Stimulated activated CD4-positive, alpha-beta T cell treated with anti-CD3 and anti-CD28 coated beads, Interleukin-1b, Interleukin-23, amount 100 ng/mL, for 24 hours (primary cell): ENCODE measurements at places on chromosomes 13 and 19.

GRCh38 chr19:49150106-49150943 lies 4.9 kb downstream of the HRC start:
- no peak for DNase-seq

DNA sequence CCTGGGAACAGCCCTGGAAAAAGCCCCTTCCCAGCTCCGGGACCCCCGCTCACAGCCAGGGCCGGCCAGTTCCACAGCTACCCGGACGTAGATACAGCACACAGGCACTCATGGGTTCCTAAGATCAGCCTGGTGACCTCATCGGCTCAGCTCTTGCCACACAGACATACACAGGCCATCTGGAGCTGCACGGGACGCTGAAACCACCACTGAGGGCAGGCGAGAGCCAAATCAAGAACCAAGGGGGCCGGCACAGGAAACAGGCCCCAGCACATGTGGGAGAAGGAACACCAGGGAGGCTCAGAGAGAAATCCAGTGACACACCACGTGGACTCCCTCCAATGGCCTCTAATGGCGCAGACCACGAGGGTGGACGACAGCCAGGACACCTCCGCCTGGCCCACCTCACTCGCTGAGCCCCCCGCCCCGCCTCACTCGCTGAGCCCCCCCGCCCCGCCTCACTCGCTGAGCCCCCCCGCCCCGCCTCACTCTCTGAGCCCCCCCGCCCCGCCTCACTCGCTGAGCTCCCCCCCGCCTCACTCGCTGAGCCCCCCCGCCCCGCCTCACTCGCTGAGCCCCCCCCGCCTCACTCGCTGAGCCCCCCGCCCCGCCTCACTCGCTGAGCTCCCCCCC lies 69.7 kb upstream of the C13orf46 start:
- DNase-seq = no peak

GRCh38 chr19:33883859-33884519 lies 87.3 kb downstream of the KCTD15 start:
- no peak for DNase-seq

GRCh38 chr19:1445932-1446712 lies 3.8 kb upstream of the APC2 start:
- no peak for DNase-seq

DNA sequence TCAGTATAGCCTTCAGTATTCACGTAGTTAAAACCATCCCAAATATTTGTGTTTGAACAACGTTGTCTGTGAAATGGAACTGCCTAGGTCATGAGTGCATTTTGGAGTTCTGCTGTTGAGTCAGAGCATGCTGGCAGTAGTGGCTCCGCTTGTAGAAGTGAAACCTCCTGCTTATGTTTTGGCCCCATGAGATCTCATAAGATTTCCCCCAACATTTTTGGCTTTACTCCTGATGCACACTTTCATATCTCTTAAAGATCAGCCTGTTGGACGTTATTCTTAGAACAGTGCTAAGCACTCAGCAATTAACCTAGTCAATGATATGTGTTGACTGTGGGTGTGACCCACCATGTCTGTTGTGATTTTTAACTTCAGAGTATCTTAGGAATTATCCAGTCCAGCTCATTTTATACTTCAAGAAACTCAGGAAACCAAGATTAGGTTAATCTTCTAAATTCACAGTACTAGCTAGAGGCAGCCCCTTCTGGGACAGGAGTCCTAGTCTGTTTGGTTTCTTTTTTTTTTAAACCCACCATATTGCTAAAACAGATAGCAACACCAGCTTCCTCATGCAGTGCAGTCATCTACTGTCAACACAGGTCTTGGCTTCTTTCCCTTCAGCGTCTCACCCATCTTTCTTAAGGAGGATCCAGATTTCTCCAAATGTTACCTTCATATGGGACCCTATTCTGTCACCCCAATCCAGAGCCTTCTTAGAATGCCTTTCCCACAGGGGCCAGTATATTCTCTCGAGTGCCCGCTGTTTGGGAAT lies 26.2 kb downstream of the RAP2A start:
- no peak for DNase-seq

DNA sequence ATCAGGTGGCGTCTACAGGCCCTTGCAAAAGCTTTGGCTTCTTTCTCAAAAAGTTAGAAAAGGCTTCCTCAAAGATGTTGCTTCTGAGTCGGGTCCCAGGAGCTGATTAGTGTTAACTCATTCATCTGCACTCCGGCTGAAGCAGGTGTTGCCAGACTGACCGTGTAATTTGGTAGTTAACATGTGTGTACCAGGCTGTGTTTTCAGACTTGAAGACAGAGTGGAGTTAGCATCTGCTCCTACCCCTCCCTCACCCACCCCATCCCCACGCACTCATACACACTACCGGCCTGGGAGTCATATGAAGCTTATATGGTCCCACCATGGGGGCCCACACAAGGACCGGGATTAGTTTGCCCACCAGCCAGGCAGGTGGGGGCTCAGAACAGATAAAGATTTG lies 111.5 kb downstream of the DNAJC15 start:
- DNase-seq = no peak

DNA sequence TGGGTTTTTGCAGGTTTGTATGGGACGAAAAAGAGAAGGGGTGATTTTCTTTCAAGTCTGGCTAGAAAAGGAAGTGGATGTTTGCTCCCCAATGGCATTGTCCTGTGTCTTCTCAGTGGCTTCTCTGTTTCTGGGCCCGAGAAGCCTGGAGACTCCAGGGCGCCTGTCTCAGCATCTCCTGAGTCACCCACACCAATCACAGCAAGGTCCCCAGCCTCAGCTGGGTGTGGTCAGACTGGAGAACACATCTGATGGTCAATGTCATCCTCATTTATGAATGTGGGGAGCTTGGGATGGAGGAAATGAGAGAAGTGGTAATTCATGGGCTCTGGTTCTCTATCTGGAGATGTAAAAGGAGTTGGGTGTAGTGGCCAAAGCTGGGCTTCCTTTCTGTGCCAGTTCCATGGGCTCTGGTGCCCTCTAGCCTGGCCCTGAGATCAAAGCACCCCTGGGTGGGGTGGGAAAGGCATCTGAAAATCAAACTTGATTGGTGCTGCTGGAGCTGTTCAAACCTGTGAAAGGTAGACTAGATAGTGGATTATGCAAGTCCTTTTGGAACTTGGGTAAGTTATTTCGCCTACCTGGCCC lies 13.4 kb downstream of the RASL11A start:
- no peak for DNase-seq

DNA sequence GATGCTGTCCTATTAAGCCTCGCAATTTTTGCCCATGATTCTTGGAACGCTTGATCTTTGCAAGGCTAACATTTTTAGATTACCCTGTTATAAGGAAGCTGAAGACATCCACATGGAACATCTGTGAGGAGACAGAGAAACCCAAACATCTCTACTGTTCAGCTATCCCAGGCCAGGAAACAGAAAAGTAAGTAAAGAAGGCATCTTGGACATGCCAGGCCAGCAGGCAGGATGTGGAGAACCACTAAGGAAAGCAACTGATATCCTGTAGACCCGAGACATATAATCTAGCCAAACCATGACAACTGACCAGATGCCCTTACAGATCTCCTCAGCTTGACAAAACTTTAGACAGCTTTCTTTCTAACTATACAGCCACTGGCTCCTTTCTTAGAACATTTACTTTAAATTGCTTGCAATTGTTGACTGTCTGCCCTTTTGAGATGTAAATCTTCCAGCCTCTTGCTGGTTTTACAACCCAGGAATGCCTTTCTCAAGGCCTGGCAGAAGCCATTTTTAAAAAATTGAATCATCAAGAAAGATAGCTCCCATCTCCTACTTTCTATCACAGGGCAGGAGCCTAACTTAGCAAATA lies 255.8 kb upstream of the DACH1 start:
- no peak for DNase-seq

DNA sequence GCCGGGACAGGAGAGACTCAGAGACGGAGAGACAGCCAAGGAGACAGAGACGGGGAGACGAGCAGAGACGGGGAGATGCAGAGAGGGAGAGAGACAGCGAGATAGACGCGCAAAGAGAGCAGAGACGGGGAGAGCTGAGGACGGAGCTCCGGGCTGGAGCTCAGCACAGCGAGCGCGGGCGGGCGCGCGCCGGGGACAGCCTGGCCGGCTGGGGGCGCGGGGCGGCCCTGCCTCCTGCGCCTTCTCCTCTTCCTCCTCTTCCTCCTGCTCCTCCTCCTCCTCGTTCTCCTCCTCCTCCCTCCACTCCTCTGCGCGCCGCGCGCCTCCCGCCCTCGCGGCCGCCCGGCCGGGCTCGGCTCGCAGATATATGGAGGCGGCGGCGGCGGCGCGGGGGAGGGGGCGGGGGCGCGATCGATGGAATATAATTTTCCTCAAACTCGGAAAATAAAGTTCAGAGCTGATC lies at the start of gene ERFL:
ERFL (minus strand) TSS at position 229 of the 463 bp plus-strand sequence. CDS start 15,530 bp downstream, outside the sequence.
- no peak for DNase-seq

GRCh38 chr13:26538363-26539317 lies 18.8 kb upstream of the WASF3 start:
- no peak for DNase-seq

GRCh38 chr19:48361912-48362311 lies 1.8 kb downstream of the TMEM143 start:
- DNase-seq = no peak

DNA sequence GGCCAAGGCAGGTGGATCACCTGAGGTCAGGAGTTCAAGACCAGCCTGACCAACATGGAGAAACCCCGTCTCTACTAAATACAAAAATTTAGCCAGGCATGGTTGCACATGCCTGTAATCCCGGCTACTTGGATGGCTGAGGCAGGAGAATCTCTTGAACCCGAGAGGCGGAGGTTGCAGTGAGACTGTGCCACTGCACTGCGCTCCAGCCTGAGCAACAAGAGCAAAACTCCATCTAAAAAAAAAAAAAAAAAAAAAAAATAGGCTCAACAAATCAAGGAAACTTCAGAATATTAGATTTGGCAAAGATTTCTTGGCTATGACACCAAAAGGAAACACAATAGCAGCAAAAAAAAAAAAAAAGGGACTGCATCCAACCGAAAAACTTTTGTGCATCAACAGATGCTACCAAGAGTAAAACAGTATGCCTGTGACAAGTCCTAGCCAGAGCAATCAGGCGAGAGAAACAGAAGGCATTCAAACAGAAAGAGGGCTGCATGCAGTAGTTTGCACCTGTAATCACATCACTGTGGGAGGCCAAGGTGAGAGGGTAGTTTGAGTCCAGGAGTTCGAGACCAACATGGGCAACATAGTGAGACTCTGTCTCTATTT lies 23.8 kb downstream of the ZNF160 start:
- no peak for DNase-seq

- no peak for DNase-seq
Measured at GRCh38 chr13:50153401-50153800, 138.2 kb downstream of the KCNRG start.

DNA sequence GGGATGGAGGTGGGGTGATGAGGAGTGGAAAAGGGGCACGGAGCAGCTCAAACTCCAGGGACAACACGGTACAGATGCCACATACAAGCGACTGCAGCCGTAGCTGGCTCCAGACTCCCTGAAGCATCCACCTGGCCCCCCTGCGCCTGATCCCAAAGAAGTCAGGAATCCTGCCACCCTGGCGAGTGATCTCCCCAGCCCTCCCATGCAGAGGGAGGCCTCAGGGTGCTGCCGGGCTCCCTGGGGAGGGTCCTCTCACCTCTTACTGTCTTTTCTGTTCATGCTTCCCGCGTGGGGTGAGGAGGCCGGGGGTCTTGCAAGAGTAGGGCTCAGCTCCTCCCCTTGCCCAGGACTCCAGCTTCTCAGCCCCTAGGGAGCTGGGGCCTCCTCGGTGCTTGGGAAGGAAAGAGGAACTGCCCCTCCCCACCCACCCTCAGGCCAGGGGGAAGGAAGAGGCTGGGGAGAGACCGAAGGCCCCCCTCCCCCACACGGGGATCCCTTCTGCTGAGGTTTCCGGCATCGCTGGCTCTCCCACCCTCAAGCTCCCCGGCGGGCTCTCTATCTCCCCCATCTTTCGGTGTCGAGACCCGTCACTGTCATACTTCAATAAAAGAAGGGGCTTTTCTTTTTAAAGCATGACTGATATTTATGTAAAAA lies at the start of gene RASGRP4:
RASGRP4 (minus strand) TSS at position 410 of the 657 bp plus-strand sequence; CDS start at position 282, 128 bp downstream.
- DNase-seq = no peak

- no peak for DNase-seq
Measured at GRCh38 chr13:98751861-98752466, 508 bp downstream of the SLC15A1 start.

- no peak for DNase-seq
Measured at GRCh38 chr19:21835429-21835809, 563 bp downstream of the ZNF43 start.

- no peak for DNase-seq
Measured at GRCh38 chr13:96089749-96090239, at the start of gene HS6ST3. Gene HS6ST3 (plus strand): TSS chr13:96090107.

DNA sequence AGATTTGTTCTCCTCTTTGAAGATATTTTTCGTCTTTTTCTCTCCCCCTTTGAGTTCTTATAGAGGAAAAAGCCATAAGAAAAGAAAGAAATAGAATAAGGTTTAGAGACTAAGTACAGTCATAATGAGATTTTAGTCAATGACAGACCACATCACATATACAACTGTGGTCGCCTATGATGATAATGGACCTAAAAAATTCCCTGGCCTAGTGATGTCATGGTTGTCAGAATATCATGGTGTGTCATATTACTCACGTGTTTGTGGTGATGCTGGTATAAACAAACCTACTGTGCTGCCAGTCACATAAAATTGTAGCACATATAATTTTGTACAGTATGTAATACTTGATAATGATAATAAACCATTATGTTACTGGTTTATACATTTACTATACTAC lies 1096.1 kb downstream of the OLFM4 start:
- DNase-seq = no peak

DNA sequence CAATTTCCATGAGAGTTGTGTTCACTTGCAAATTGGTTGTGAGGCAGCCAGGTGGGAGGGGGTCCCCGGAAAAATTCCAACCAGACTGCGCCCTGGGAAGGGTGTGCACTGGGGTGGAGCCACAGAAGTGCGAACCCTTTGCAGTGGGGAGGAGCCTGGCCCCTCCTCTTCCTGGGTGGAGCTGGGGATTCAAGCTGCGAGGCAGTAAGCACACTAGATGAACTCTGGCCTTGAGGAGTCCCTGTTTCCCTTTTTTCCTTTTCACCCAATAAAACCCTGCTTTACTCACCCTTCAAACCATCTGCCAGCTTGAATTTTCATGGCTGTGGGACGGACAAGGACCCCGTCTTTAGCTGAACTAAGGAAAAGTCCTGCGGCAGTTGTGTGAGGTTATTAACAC lies 31.0 kb upstream of the MBNL2 start:
- no peak for DNase-seq

- DNase-seq = no peak
Measured at GRCh38 chr13:87444135-87444534, 227.0 kb upstream of the SLITRK5 start.

GRCh38 chr13:112733112-112733511 lies 43.3 kb downstream of the ATP11A start:
- no peak for DNase-seq

DNA sequence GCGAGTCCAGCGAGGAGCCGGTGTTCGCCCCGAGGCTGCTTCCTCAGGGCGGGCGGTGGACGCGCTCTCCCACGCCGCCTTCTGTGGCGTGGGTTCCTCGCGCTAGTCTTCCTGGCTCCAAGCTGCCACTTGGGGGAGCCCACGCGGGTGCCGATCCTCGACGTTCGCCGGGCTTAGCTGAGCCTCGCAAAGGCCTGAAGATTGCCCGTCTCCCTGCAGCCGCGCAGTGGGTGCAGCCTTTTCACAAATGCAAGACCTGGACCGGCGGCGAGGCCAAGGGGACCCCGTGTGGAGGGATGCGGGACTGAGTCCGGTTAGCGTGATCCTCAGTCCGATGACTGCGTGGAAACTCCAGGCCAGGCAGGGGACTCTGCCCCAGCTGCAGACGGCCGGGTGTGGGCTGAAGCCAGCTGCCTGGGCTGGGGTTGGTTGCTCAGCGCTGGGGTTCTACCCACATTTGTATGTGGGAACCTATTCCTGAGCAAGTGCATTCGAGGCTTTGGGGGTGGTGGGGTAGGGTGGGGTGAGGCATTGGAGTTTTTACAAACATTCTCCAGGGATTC lies 16.6 kb upstream of the LRP3 start:
- DNase-seq = no peak

- DNase-seq = no peak
Measured at GRCh38 chr19:33063753-33064457, 783 bp downstream of the RHPN2 start.
